Ammon's horn (tissue), 1 donor: ENCODE measurements at places on chromosomes 1 and 21.

DNA sequence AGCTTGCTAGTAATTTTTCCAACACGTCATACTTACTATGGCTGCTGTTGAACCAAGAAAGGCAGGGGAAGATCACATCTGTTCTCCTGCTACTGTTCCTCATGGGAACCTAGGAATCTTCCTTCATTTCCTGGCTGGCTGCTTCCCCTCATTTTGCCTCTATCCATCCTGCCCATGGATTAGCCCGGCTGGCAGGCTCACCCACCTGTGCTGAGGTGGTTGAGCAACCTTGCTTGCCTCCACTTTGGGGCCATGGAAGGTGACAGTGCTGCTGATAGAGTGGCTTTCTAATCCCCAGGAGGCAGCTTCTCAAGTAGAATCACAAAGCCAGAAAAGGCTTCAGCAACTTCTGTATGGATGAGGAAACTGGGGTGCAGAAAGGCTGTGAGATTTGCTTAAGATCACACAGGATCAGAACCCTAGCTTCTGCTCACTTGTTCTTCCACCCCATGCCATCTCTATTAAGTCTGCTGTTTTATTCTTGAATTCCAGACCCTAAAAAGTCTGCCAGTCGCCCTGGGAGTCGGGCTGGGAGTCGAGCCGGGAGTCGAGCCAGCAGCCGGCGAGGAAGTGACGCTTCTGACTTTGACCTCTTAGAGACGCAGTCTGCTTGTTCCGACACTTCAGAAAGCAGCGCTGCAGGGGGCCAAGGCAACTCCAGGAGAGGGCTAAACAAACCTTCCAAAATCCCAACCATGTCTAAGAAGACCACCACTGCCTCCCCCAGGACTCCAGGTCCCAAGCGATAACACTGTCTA lies 6.2 kb upstream of the BMP8A start:
- DNase-seq, result peak; percentile 37

- DNase-seq, result peak; percentile 74
These were observed 60.8 kb downstream of the ZNF684 start for GRCh38 chr1:40592107-40592803.

- DNase-seq, result no peak
These were observed 4.8 kb upstream of the SLC35D1 start for GRCh38 chr1:67058761-67059160.

GRCh38 chr1:204043680-204044079 lies 29.2 kb upstream of the SOX13 start:
- no peak for DNase-seq

GRCh38 chr1:115929881-115930280 lies 46.4 kb upstream of the SLC22A15 start:
- peak; percentile 15 for DNase-seq

DNA sequence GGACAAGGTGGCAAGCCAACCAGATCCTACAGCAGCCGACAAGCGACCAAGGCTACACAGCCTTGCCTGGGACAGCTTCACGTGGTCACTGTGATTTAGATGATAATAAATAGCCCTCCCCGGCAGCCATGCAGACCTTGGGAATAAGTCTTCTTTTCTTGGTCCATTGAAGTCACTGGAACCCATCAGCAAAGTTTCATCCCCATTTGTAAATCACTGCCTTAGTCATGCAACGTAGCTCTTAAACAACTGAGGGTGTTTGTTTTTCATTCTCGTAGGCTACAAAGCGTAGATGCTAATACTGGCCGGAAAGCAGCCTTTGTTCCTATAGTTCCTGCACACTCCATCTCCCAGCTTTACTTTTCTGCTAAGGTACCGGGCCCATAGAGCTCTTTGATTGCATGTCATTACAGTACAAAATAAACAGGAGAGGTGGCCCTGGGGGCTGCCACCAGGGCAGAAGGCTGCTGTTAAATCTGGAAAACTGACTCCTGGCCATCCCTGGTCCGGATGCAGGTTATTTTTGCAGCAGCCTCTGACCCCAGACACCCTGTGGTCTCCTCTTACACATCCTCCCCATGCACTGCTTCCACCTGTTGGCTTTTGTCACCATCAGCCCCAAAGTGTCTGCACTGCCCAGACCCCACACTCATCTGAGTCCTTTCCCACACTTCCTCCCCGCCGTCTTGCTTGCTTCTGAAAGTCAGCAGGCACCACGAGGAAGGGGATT lies 105.5 kb downstream of the TOMM20 start:
- DNase-seq, result no peak

GRCh38 chr1:207898260-207898659 lies 12.7 kb downstream of the CD34 start:
- no peak for DNase-seq

DNA sequence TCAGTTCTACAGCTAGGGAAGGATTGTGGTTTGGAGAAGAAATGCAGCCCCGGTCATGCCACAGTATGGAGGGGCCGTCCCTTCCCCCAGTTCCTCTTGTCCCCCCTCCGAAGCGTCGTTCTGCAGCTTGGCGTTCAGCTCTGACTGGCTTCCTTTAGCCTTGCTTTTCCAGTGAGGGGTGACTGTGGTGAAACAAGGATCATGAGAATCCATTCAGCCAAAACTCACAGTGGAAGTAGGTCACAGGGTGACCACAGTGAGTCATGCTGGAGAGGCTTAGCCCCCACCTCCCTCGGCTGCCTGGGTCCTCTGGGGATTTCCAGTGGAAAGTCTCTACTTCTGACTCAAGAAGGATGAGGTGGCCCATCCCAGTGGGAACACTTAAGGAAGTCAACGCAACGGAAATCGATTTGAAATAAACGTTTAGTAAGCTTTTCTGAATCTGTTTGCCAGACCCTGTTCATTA lies 37.3 kb upstream of the COL6A2 start:
- DNase-seq, result no peak

GRCh38 chr1:91556556-91556955 lies 55.9 kb downstream of the CDC7 start:
- no peak for DNase-seq

DNA sequence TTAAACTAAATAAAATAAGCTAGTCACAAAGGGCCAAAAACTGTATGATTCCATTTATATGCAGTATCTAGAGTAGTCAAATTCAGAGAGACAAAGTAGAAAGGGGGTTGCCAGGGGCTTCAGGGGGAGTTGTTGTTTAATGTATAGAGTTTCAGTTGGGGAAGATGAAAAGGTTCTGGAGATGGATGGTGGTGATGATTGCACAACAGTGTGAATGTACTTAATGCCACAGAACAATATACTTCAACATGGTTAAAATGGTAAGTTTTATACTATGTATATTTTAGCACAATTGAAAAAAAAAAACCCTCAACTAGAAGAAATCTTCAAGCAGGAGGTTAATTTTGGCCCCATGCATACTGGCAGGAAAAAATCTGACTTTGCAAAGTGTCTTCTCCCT lies 24.3 kb downstream of the VAV3 start:
- no peak for DNase-seq

GRCh38 chr1:47724432-47724999 lies 272.7 kb downstream of the TRABD2B start:
- DNase-seq, result no peak

GRCh38 chr1:24130385-24130784 lies 12.6 kb downstream of the IL22RA1 start:
- DNase-seq, result no peak

DNA sequence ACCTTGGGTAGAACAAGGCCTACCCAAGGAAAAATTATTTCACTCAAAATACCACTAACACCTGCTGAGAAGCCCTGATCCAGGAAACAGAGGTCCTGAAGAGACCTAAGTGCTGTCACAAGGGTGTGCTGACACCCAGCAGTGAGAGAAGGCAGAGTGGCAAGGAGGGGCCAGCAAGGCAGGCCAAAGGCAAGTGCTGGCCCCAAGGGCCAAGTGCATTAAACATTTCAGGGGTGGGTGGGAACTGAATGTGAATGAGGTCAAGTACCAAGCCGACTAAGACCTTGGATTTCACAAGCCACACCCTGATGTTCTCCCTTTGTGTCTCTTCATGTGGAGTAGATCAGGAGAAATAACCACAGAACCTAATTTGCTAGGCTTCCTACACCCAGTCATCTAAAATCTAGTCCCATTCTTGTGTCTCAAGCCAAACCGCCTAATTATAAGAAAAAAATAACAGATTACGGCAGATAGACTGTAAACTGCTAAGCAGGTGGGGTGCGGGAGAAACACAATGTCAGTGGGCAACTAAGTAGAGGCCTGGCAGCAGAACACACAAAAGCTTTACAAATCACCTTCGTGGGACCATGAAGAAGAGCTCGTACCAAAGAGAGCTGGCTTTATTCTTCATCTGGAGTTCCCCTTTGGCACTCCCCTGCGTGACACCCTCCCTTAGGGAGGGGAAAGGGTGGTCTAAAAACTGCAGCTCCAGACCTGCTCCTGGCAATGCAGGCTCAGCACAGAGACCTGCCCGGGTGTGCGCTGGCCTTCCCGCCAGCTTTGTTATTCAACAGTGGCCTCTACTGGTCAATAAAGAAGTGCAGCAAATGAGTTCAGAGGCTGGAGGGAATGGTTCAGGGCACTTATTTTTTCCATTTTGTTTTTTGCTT lies 8.7 kb downstream of the UBE2G2 start:
- DNase-seq, result peak; percentile 70

GRCh38 chr1:193438771-193439170 lies 252.4 kb upstream of the B3GALT2 start:
- DNase-seq, result no peak

DNA sequence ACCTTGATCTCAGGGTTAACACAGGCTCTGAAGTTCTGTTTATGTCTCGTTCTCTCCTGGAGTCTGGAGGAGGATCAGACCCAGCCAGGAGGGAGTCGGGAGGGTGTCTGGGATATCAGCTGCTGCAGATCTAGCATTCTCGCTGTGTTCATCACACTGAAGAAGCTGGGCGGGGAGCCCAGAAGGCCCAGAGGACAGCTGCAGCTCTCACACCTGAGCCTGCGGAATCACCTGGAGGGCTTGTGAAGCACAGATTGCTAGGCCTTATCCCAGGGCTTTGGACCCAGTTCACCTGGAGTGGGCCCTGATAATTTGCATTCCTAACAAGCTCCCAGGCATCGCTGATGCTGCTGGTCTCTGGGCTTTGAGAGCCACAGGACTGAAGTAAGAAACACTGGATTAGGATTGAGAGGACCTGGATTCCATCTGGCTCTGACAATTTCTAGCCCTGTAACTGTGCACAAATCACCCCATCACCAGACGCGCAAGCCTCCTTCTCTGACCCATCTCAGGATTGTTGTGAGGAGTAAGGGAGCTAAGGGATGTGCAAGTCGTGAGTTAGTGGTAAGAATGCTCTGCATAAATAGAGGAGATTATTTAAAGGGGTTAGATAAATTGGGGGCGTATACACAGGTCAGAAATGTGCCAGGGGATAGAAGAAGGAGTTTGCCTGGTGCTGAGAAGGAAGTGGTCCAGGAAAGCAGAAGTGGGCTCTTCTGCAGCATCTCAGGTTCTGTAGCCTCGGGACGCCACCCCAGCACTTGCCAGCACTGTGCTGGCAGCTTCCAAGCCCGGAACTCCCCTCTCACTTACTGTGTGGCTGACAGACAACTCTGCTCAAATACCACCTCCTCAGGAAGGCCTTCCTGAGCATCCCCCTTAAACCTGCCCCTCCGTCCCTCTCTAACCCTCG lies 19.1 kb downstream of the ABCA4 start:
- DNase-seq, result peak; percentile 42

DNA sequence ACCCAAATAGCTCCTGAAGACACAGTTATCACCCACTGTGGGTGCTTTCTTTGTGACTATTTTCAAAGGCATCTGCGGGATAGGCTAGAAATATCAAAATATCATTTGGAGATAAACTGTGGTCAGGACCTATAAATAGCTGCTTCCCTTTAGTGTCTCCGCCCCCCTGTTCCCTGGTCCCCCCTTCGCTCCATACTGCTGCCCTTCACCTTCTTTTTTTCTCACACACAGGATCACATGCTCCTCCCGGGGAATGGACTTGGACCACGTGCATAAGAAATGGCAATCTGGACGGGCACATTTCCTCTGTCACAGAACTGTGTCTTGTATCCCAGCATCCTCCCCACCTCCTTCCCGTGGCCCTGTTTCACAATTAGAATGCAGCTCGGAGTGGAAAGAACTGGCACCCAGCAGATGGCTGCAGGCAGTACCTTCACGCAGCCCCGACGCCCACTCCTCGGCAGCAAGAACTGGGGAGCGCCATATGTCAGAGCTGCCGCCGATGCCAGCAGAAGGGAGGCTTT lies 68.8 kb upstream of the SSX2IP start:
- DNase-seq, result peak; percentile 83

- DNase-seq, result no peak
These were observed 6.9 kb downstream of the DMBX1 start for GRCh38 chr1:46496505-46496904.

DNA sequence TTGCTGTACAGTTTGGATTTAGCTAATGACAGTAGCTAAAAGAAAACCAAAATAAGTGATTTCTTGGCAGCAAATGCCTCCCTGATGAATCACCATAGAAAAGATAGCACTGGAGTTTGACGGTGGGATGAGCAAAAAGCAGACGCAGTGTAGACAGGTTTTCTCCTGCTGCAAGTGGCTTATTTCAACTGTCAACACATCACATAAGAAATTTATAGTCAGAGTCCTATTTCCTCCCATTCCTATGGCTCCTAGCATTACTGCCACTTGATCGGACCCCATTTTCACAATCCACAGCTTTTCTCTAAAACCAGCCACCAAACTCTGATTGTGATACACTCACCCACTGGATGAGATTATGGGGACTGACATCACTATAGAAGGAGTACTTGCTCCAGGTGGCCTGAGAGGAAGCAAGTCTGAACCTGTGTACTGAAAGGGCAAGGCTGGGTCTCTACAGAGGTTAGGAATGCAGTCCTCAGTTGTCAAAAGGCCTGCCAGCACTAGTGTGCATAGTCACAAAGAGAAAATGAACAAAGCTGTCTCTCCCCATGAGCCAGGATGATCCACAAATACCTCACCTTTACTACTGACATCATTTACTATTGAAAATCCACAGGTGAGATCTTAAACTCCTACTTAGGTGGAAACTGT lies 359.8 kb downstream of the LTN1 start:
- no peak for DNase-seq

DNA sequence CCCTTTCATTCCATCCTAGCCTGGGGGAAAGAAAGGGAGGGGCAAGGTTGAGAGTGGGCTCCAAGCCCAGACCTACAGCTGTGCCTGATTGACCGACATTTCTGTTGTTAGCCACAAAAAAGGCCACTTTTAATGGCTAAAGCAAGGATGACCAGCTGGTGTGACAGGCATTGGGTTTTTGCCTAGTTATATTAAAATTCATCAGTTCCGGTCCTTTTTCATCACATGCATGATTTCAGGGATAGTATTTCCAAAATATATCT lies 192.3 kb downstream of the ZNF326 start:
- DNase-seq, result no peak

DNA sequence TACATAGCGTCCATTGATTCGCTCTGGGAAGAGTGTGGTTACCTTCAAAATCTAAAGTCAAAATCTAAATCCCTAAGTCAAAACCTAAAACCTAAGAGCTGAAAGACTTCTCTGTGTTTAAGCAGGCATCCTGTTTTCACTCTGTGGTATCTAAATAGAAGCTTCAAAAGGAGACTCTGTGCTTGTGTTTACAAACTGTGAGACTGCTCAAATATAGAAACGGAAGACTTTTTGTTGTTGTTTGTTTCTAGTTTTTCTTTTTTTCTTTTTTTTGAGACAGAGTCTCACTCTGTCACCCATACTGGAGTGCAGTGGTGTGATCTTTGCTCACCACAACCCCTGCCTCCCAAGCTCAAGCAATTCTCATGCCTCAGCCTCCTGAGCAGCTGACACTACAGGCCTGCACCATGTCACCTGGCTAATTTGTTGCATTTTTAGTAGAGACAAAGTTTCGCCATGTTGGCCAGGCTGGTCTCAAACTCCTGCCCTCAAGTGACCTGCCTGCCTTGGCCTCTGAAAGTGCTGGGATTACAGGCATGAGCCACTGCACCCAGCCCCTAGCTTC lies 425.9 kb downstream of the SMYD3 start:
- DNase-seq, result no peak

GRCh38 chr1:189609167-189609566 lies 868.5 kb downstream of the BRINP3 start:
- no peak for DNase-seq

GRCh38 chr1:206631085-206631509 lies 4.2 kb upstream of the DYRK3 start:
- DNase-seq, result peak; percentile 70
